ENCODE measurements at places on chromosomes 1 and 21.

GRCh38 chr1:18256282-18257235 lies 149.0 kb downstream of the IGSF21 start:
- DNase-seq, result peak; percentile 7

GRCh38 chr1:48105165-48105564 lies 108.0 kb upstream of the TRABD2B start:
- no peak for DNase-seq

DNA sequence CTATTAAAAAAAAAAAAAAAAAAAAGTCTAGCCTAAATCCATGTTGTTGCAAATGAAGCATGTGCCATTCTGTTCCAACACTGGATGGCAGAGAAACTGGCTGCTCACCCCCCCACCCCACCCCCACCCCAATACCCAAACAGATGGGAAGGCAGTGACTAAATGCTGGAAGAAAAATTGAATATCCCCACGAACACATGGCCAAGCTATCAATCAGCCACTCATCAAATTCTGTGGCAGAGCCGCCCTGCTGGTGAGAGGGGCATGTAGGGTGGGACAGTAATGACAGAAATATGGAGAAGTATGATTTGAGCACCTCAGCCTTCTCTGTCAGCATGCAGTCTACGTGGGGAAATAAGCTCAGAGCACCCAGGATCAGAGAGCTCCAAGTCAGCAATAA lies 34.1 kb downstream of the OPTC start:
- no peak for DNase-seq

DNA sequence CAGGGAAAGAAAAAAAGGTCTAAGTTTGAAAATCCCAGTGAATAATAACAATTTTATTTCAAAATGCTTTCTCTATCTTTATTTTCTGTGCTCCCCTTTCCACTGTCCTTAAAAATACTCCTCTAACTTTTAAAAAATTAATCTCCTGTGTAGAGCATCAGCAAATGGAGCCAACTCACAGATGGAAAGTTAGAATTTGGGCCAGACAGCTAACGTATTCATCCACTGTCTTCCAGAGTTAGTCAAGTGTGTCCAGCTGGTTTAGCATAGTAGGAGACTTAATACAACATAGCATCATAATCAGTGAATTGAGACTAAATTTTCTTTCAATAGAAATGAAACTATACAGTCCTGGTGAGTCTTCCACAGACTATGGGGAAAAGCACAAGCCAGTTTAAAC lies 419.0 kb upstream of the LRRC7 start:
- no peak for DNase-seq

GRCh38 chr1:168297019-168297730 lies 16.5 kb downstream of the TBX19 start:
- DNase-seq, result no peak

DNA sequence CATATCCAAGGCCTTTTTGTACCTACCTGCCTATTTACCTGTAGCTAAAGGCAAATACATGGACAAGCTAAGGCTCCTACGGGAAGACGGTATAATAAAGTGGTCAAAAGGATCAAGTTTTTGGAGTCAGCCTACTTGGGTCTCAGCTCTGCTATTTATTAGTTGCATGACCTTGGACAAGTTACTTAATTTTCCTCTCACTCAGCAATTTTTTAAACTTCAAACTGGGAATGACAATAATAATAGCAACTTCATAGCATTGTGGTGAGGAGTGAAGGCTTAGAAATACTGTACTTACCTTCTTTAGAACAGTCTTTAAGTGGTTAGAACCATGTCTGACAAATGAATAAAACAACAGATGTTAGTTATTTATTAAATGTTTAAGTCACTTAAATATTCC lies 60.2 kb upstream of the SLC35F3 start:
- DNase-seq, result no peak

GRCh38 chr1:75615613-75616435 lies 4.9 kb upstream of the SLC44A5 start:
- peak; percentile 6 for DNase-seq

GRCh38 chr1:158285756-158286241 lies 3.9 kb upstream of the CD1C start:
- DNase-seq, result peak; percentile 5

- DNase-seq, result no peak
Observed at GRCh38 chr1:181345146-181345545, 138.2 kb upstream of the CACNA1E start.

DNA sequence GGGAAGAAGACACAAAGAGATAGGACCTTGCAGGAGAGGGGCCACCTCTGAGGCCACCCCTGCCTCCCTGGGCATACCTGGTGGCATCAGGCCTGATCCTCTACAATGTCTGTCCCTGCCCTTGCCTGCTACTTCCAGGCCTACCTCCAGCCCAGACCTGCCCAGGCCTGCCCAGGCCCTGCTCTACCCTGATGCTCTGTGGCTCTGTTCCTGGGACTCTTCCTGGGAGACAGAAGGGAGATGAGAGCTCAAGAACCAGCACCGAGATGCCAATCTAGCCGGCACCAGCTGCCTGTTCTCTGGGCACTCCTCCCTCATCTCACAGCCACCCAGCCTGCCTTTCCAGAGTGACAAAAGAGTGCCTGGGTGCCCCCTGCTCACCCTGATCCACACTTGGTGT lies 2.7 kb downstream of the CELF3 start:
- no peak for DNase-seq

DNA sequence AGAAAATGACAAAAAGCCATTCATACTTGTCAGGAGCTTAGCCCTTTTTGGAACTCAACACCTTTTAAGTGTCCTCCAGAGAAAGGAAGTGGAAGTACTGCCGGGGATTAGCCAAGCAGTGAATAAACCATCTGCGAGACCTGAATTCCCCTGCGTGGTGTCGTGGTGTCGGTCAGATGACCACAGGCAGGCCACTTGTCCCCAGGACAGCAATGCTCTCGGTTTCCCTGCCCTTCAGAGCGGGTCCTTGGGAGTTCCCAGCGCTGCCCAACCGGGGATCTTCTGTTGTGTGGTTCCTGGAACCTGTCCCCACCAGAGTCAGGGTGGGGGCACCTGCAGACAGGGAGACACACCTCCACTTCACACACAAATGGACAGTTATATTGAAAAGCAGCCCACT lies 9.2 kb downstream of the GPR157 start:
- DNase-seq, result no peak

GRCh38 chr1:27455139-27455811 lies 34.7 kb downstream of the WASF2 start:
- DNase-seq, result no peak

DNA sequence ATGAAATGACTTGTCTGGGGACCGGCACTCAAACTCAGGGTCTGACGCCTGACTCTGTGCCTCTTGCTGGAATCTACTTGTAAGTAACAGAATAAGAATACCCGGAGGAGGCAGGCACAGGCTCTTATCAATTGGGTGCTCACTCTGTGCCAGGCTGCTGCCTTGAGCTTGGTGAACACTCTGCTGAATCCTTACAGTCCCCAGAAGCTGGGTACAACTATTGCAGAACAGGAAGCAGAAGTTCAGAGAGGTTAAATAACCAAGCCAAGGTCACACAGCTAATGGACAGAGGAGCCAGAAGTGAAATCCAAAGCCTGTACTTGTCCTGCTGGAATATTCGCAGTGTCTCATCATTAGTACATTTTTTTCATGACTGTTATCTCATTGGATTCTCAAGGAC lies 86.0 kb downstream of the EPHB2 start:
- DNase-seq, result no peak

DNA sequence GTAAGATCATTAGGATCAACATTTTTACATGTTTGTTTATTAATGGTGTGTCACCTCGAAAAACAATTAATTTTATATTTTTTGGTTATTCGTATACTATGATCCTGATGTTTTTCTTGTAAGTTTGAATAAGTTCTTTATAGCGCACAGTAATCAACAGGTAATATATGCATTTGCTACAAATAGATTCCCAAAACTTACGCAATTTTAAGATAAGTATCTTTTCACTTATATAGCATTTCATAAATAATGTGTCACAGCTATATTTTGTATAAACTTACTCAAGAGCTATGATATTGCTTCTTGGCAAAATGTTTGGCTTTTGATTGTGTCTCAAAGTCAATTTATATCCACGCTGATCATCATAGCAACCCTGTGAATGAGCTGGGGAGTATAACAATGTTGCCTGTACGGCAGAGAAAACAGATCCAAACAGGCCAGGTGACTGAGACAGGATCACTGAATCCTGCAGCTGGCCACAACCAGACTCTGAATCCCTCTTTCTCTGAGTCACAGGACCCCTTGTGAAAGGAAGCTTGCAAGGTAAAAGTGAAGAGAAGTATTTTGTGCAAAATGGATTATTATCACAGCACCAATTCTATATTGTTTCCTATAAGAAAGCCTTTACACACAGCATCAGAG lies 48.6 kb downstream of the GNG12 start:
- no peak for DNase-seq

DNA sequence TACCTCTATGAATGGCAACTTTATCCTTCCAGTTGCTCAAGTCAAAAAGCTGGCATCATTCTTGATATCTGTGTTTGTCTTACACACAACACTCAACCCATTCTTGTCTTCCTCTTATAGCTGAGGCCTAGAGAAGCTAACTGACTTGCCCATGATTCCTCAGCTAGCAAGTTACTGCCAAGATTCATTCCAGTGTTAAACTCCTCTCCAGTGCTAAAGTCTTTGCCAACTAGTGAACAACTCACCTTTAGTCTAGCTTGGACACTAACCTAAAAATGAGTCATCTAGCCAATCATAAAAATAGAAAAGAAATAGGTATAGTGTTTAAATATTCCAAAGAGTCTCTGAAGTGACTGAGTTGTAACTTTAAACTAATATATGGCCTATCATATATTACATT lies 45.6 kb upstream of the RGS2 start:
- no peak for DNase-seq

DNA sequence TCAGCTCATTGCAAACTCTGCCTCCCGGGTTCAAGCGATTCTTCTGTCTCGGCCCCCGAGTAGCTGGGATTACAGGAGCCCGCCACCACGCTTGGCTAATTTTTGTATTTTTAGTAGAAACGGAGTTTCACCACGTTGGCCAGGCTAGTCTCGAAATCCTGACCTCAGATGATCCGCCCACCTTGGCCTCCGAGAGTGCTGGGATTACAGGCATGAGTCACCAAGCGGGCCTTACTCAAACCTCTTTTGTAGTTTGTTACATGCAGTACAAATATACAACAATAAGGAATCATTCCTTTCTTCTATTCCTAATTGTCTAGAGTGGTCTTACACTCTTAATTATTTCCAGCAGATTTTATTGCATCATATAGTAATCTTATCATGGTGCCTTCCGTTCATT lies 16.6 kb downstream of the SPATA17 start:
- DNase-seq, result no peak

DNA sequence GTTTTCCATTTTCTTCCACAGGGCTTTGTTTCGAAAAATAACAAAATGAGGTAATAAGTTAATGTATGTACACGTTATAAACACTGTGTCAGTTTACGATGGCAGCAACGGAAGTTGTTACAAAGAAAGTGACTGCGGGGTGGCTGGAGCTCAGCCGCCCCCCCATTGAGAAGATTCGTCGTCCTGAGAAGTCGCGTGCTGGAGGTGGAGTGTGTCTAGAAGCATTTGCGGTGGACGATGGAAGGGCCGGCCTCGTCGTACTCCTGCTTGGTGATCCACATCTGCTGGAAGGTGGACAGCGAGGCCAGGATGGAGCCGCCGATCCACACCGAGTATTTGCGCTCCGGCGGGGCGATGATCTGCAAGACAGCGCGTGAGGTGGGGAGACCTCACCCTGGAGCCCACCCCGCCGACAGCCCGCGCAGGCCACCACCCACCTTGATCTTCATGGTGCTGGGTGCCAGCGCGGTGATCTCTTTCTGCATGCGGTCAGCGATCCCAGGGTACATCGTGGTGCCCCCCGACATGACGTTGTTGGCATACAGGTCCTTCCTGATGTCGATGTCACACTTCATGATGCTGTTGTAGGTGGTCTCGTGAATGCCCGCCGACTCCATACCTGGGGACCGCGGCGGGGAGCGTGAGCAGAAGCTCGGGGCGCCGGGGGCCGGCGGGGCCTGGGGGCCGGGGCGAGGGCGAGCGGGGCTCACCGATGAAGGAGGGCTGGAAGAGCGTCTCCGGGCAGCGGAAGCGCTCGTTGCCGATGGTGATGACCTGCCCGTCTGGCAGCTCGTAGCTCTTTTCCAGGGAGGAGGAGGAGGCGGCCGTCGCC lies 2.4 kb downstream of the ACTA1 start:
- DNase-seq, result no peak

DNA sequence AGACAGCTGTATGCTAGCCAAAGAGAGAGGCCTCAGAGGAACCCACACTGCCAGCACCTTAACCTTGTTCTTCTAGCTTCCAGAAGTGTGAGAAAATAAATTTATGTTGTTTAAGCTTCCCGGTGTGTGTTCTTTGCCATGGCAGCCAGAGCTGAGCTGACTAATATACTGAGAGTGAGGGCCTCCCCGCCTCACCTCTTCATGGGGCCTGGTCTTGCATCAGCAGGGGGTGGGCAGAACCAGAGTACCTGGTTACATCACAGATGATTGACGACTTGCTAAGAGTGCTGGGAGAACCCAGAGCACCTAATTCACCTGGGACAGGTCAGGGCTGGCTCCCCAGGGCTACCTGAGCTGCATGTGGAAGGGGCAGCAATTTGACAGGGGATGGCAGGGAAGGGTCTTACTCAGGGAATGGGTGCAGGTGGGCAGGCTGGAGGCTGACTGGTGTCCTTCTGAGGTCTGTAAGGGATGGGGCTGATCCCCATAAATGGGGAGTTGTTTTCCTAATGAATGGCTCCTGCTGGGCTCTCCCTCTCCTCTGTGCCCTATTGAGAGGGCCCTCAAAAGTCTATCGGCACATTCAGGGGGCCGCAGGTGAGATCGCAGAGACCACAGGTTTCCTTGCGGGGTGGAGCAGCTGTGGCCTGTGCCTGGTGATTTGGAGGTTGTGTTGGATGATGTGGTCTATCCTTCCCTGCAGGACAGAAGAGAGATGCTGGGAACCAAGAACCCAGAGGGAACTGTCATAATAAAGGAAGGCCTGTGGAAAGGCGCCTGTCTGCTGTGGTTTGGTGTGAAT lies 60.6 kb upstream of the ETV3 start:
- DNase-seq, result peak; percentile 18

GRCh38 chr21:39153373-39153772 lies 29.9 kb downstream of the PSMG1 start:
- DNase-seq, result no peak

GRCh38 chr1:222589462-222590302 lies at the start of gene TAF1A:
Gene TAF1A, minus strand, starts transcription at chr1:222589933.
- DNase-seq, result peak; percentile 88

DNA sequence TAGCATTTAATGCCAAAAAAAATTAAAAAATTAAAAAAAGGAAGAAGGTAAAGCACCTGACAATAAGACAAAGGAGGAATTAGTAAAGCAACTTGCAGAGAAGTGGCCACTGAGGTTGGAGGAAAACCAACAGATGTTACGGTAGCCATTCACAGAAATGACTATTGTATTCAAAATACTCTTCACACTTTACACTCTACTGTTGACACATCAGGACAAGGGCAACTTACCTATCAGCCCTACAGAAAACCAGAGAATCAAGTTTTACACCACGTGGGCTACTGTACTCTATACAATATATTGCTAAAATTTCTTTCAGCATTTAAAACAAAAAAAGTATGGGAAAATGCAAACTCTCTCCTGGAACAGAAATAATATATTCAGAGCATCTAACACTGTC lies 70.0 kb downstream of the EIF4G3 start:
- no peak for DNase-seq

- DNase-seq, result no peak
Observed at GRCh38 chr1:10745886-10746455, 50.5 kb downstream of the CASZ1 start.

All from stimulated activated CD4-positive, alpha-beta T cell treated with anti-CD3 and anti-CD28 coated beads, Interleukin-1b, Interleukin-23, amount 100 ng/mL, for 48 hours (primary cell).